Vagina (tissue), 2 donors: ENCODE measurements at places on chromosomes 13 and 19.

DNA sequence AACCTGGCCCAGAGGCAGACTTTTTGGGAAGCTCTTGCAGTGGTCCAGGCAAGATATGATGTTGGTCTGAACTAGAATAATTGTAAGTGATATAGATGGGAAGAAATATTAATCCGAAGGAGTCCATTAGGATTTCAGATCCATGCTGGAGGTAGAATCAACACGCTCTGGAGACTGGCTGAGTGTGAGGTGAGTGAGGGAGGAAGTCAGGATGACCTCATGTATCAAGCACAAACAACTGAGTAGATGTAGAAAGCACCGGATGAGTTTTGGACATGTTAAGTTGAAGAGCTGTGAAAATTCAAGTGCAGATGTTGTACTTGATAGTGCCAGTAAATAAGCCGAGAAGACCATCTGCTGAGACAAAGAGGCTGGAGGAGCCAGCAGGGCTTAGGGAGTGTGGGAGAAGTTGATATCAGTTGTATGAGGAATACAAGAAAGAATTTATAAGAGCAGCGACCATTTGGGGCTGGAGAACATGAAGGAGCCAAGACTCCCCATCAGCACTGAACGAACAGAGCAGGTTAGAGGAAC lies 5.3 kb upstream of the CNMD start:
- DNase-seq: no peak

DNA sequence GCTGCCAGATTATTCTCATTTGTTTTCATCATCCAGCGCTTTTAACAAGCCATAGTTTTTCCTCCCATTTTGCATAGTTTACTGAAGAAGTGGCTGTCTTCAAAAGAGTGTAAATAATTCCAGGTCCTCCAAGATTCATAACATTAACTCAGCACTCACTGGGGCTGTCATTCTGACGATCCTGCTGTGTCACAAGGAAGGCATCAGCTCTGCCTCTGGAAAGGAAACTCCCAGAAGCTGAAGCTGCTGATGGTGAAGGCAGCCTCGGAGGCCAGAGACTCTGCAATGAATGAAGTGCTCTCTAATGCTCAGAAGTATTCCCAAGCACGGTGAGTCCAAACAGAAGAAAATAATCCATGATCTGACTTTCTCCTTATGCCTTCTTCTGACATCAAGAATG lies 60.0 kb downstream of the FLT1 start:
- no peak for DNase-seq

DNA sequence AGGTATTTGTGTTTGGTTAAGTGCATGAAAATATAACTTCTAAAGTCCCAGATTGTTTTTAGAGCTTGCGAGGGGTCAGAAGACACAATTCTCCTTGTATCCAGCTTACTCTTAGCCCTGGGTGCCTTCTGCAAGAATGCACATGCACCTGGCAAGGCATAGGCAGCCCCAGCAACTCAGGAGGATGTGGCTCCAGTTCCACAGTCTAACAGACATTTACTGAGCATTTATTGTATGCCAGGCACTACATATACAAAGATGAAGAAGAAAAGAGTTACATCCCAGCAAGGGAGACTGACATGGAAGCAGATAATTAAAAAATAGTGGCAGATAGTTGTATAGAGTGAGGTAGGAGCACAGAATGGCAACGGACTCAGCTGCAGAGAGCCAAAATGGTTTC lies 101.1 kb upstream of the FRY start:
- no peak for DNase-seq

- DNase-seq: no peak
Observed at GRCh38 chr19:14556662-14557188, 15.1 kb downstream of the NDUFB7 start.

- no peak for DNase-seq
Observed at GRCh38 chr13:21076253-21076652, 14.9 kb upstream of the LATS2 start.
